Ureter (tissue), 1 donor: ENCODE measurements at places on chromosomes 4 and X. TPM values are rescaled to one million over a fixed set of nuclear protein-coding genes. Genes with fewer than 3 reads are reported as not detected.

SERTM2 gene
- total RNA-seq: 5.6 TPM

RAB33A gene
- total RNA-seq: 1.9 TPM

HEPH gene
- 15.7 TPM for total RNA-seq

MTCP1 gene
- 17.7 TPM for total RNA-seq

ZIC3 gene
- total RNA-seq: not detected

FAM9C gene
- 0.26 TPM for total RNA-seq

STATH gene
- total RNA-seq: not detected

LRCH2 gene
- 7.4 TPM for total RNA-seq

MAGEB2 gene
- not detected for total RNA-seq

VCX2 gene
- total RNA-seq: not detected

HERC5 gene
- total RNA-seq: 3.0 TPM

JADE3 gene
- 11.4 TPM for total RNA-seq

FAM241A gene
- total RNA-seq: 5.1 TPM

TCEAL1 gene
- 53.7 TPM for total RNA-seq

SLITRK2 gene
- 0.08 TPM for total RNA-seq

UGT2B10 gene
- not detected for total RNA-seq

PHOX2B gene
- not detected for total RNA-seq

SMIM20 gene
- 28.3 TPM for total RNA-seq

CSAG1 gene
- total RNA-seq: not detected

GAB3 gene
- 4.2 TPM for total RNA-seq

BTC gene
- 8.3 TPM for total RNA-seq

RIPPLY1 gene
- not detected for total RNA-seq

GPC4 gene
- total RNA-seq: 8.0 TPM

SPIN2A gene
- 1.4 TPM for total RNA-seq

ASB5 gene
- total RNA-seq: 1.7 TPM

FAM184B gene
- not detected for total RNA-seq

SLC2A9 gene
- 67.5 TPM for total RNA-seq
